NCI-H460 (cell line): ENCODE measurements at places on chromosomes 2 and 18.

GRCh38 chr2:154960802-154961583, 262.5 kb downstream of the KCNJ3 start:
- no peak for DNase-seq

DNA sequence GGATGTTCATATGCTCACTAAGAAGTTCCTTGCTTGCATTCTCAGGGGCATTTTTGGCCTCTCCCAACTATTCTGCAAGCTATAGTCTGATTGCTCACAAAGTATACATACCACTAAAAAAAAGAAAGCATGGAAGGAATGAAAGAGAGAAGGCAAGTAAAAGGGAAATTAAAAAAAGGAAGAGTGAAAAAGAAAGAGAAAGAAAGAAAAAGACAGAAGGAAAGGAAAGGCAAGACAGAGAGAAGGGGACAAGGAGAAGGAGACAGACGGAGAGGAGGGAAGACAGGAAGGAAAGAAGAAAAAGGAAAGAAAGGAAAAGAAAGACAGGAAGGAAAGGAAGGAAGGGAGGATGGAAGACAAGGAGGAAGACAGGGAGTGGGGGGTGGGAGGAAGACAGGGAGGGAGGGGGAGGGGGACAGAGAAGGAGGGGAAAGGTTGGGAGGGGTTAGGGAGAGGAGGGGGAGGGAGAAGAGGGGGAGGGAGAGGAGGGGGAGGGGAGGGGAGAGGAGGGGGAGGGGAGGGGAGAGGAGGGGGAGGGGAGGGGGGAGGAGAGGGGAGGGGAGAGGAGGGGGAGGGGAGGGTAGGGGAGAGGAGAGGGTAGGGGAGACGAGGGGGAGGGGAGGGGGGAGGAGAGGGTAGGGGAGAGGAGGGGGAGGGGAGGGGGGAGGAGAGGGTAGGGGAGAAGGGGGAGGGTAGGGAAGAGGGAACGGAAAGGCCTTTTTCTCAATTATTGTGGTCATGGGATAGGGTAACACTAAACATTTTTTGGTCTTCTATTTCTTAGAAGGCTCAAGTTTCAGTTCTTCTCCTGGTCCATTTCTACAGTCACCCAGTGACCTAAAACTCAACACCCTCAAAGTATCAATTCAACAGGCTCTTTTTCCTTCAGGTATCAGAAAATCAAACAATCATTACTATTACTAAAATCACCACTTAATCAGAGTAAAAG, 50.7 kb downstream of the CERKL start:
- DNase-seq = no peak

- DNase-seq = no peak
These were observed 42.4 kb upstream of the VIT start for GRCh38 chr2:36653967-36654694.

DNA sequence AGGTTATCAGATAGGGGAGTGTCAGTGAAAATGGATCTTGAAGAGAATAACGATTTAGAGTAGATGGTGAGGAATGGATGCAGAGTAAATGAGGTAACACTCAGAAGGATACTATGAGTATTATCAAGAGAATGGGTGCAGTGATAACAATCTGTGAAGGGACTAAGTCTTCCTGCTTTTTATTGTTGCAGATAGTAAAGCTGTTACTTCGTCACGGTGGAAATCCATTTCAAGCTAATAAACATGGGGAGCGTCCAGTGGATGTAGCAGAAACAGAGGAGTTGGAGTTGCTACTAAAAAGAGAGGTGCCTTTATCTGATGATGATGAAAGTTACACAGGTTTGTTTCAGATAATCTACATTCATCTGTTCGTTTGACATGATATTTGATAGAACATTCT, 85.1 kb downstream of the ANKRD12 start:
- DNase-seq = no peak

DNA sequence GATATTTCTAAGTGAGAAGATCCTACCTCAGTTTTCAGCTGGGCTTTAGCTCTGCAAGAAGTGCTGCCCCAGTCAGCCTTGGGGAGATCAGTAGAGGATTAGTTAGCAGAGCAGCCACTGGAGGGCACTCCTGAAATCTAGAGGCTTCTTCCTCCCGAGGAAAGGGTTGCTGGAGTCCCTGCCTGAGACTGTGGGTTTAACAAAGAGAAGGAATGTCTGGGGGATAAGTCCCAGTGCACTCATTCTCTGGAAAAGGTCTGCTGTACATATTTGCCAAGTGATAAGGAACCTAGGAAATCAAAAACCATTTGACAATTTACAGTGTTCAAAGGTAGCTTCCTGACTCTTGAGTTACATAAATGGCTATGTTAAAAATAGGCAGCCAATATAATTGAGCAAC, 207.2 kb downstream of the SLC8A1 start:
- peak; percentile 64 for DNase-seq

- no peak for DNase-seq
These were observed 108.8 kb downstream of the ACKR3 start for GRCh38 chr2:236678307-236678975.

GRCh38 chr2:165686800-165687199, 107.2 kb downstream of the GALNT3 start:
- no peak for DNase-seq

GRCh38 chr2:144671695-144672455, 152.0 kb upstream of the ZEB2 start:
- DNase-seq = no peak

DNA sequence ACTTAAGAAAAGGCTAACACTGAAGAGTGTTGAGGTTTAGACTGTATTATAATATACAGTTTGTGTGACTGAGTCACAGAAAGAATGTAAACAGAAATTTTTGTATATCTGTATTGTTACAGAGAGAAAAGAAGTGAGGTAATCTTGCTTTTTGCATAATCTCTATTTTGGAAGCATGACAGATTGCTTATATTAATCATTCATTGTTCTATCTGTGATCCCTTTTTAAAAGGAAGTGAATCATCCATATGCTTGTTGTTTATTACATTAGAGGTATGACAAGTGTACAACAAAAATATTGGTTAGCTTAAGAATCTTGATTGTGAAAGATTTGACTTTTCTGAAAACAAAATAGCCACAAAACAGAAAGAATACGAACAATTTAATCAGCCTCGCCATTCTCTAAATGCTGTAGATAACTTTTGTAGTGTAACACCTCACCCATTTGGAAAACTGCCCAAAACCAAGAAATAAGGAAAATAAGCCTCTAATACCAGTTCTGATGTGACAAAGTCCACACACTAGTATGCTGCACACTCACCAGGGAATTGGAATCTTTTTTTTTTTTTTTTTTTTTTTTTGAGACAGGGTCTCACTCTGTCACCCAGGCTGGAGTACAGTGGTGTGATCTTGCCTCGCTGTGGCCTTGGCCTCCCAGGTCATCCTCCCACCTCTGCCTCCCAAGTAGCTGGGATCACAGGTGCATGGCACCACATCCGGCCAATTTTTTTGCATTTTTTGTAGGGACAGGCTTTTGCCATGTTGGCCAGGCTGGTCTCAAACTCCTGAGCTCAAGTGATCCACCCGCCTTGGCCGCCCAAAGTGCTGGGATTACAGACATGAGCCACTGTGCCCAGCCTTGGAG, 91.5 kb upstream of the LPIN2 start:
- no peak for DNase-seq

GRCh38 chr18:6434987-6435709, 20.4 kb upstream of the L3MBTL4 start:
- DNase-seq = no peak

DNA sequence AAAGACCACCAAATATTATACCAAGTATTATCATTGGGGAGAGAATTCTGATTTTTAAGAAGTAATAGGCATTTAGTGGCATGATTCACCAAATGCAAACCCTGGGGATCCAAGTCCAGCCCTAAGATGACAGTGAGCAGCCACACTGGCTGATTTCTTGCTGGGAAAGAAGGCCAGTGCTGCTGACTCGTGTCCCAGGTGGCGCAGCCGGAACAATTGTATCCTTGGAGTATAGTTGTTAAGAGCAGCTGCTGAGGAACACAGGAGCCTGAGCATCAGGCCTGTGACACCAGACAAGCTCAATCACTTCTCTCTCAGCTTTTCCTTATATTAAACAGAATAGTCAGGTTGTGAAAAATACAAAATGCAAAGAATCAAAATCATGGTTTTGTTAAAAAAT, 48.4 kb downstream of the LRP1B start:
- no peak for DNase-seq

DNA sequence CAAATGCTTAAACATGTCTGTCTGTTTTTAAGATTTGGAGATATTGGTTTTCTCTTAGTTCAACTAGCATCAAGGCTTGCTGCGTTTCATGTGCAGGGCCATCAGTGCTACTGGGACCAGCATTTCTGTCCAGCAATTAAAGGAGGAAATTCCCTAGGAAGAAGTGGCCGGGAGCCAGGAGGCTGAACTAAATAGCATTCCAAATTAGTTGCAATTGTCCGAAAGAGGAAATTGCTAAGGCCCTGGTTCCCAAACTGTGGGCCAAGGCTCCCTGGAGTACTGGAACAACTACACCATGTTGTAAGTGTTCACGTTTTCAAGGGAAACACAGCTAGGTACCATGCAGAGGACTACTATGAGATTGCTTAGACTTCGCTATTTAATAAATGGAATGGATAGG, 257.9 kb downstream of the PTPRM start:
- DNase-seq = no peak

DNA sequence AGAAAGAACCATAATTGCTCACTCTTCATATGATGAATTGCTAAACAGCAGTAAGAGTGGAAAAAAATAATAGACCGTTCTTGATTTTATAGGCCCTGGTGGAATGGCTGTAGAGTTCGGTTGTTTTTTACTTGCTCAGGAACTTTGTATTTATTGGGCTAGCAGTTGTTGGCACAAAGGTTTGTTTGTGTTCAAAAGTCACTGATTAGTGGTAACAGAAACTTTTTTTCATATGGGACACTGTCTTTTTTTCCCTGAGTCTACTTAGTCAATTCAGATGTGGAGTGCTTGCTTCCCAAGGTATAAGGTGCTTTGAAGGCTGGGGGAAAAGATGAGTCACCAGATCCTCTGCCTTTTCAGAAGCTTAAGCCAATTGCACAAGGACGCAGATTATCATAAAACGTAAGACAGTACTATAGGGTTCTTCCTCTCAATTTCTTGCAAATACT, 25.8 kb downstream of the PHLPP1 start:
- DNase-seq = no peak

GRCh38 chr2:27583390-27583915, 611 bp downstream of the ZNF512 start:
- DNase-seq = no peak

DNA sequence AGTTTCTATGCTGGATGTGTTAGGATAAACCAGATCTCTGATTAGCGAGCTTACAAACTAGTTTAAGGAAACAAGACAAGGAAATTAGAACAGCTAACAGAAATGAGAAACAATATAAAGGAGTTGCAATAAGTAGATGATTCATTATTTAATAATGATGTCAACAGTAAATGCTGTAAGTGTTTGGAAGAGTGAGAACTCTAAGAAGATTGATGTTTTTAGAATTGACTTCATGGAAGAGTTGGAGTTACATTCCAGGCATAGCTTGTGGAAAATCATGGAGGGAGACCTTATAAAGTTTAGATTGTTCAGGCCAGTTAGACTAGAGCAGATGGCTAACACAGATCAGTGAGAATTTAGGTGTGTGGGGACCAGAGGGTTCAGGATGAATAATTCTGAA, 32.6 kb downstream of the PPP1R1C start:
- DNase-seq = no peak

- no peak for DNase-seq
These were observed 90.7 kb downstream of the NCKAP5 start for GRCh38 chr2:133477616-133477990.

GRCh38 chr2:239829326-239829725, 195.8 kb downstream of the NDUFA10 start:
- no peak for DNase-seq
